Retina (tissue), 1 donor: ENCODE measurements at places on chromosomes 11 and 22.

GRCh38 chr11:126136507-126136906 is 73.8 kb upstream of the CDON start:
- DNase-seq = no peak

GRCh38 chr11:88293931-88294330 is 43.6 kb downstream of the CTSC start:
- DNase-seq = no peak

- DNase-seq = peak; percentile 86
Observed at GRCh38 chr11:16925561-16926065, 88.6 kb downstream of the PLEKHA7 start.

GRCh38 chr11:68938816-68939582 is 35.3 kb downstream of the IGHMBP2 start:
- no peak for DNase-seq

GRCh38 chr11:44970293-44970692 is 19.6 kb upstream of the TP53I11 start:
- no peak for DNase-seq

DNA sequence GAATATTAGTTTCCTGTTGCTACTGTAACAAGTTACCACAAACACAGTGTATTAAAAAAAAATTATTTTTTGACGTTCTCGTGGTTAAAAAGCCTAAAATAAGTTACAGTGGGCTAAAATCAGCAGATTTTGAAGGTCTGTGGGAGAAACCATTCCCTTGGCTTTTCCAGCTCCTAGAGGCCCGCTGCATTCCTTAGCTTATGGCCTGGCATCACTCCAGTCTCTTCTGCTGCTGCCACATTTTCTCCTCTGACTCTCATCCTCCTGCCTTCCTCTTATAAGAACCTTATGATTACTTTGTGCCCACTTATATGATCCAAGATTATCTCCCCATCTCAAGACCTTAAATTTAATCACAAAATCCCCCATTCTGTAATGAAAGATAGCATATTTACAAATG is 392.7 kb downstream of the GUCY1A2 start:
- no peak for DNase-seq

DNA sequence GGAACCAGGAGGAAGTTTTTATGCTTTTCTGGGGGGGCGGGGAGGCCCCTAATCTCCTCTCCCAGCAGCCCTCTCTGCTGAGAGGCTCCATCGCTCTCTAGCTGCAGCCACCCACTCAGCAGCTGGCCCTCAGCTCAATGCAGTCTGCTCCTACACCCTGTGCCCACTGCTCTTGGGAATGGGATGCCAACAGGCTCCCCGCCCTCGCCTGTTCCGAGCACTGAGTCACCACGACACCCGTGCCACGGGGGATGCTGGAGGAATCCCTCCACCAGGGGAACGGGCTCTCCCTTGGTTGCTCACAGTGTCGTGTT is 23.5 kb upstream of the SUSD2 start:
- DNase-seq = no peak

DNA sequence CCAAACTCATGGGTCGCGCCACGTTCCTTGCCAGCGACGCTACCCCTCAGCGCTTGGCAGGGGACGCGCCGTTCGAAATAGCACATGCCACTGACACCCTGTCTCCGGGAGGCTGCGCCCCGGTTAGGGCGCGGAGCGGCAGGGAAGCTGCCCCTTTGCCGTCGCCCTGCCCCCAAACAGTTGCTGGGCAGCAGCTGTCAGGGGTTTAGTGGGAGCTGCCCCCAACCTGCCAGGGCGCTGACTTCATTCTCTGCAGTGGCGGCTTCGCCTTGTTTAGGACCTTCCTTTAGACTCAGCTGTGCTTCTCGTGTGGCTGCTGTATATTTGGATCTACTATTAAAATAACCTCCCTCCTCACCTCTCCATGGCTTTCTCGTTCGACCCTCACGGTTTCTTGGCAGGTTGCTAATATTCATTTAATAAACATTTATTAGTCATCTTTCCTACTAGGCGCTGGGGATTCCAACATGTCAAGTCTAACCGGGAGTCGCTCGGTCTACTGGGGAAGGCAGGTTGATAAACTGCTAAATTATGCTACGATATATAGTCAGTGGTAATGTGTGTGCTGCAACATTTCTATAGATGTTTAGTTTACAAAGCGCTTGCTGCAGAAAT is 782 bp downstream of the TMEM109 start:
- no peak for DNase-seq

DNA sequence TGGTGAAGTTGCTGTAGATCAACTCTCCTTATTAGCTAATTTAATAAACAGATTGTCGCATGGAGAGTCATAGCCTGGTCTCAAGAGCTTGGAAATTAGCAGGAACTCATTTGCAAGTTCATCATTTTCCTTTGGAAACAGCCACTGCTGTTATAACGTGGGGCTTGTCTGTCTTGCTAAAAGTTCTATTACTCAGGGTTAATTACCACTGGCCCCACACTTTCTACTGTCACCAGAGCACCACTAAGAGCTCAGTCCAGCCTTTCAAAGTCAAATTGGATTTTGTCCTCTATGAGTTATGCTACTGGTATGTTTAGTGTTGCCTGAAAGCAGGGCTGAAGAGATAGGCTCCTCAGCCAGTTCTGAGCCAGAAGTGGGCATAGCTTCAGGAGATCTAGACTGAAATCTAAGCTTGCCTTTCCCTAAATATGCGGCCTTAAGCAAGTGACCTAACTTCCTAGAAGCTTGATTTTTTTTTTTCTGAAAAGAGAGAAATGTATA is 292.2 kb downstream of the INSC start:
- DNase-seq = no peak

GRCh38 chr11:73168925-73169579 is 26.9 kb upstream of the FCHSD2 start:
- no peak for DNase-seq

DNA sequence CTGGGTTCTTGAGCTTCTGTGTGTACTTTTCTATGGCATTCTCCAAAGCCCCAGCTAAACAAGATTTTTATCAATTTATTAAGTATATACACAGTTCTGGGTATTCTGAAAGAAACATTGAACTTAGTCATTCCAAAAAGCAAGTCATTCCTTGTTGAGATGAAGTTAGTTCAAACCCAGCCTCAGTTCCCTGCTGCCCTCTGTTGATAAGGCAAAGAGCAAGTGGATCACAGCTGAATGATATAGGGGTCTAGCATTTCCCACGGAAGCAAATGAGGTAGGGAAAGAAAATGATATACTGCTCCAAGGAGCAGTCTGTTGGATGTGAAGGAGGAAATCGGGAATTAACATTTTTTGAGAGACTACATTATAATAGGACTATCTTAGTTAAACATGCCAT is 841.8 kb upstream of the TENM4 start:
- no peak for DNase-seq

GRCh38 chr11:71557257-71557656 is 8.1 kb upstream of the KRTAP5-10 start:
- no peak for DNase-seq

GRCh38 chr11:6855971-6856541 is 6.8 kb upstream of the OR10A2 start:
- peak; percentile 55 for DNase-seq

DNA sequence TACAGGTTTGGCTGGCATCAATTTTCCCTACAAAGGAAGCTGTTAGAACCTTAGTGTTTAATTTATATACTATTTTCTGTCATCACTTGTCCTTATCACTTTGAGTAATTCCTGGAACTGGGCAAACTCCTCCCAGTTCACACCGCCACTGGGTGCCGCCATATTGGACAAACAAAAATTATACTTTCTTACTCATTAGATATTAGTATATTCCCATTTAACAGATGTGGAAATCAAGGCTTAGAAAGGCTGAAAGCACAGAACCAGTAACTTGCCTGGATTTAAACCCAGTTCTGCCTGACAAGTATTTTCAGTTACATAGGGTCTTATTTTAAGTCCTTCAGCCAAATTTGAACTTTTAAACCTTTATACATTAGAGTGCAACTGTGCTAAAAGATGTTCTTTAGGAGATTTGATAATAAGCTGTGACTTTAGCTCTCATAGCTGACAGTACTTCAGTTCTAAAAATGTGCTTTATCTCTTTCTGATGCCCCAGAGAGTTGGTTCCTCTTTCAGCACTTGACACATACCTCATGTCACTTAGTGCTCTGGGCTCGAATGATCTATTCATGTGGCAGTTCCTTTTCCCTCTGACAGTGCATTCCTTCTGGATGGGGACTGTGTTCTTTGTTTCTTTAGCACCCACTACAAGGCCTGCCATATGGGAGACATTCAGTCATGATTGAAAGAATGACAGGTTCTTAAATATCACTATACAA is 25.4 kb downstream of the COA4 start:
- no peak for DNase-seq

DNA sequence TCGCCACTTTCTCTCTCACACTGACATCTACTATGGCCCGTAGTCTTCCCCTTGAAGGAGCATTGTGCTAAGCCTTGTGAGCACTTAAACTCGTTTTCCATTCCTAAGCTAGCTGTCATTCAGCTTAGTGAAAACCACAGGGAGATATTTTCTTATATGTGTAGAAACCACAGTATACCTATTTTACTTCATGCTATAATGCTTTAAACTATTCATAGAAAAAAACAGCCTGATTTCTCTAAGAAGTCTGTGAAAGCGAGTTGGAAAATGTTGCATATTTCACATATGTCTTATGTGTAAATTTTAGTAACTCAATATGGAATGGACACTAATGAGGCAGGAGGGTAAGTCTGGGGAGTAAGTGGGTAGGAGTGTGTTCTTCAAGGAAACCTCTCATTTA is 194.3 kb upstream of the CTSC start:
- no peak for DNase-seq

- DNase-seq = no peak
Observed at GRCh38 chr22:48984639-48985038, 843.0 kb downstream of the BRD1 start.

DNA sequence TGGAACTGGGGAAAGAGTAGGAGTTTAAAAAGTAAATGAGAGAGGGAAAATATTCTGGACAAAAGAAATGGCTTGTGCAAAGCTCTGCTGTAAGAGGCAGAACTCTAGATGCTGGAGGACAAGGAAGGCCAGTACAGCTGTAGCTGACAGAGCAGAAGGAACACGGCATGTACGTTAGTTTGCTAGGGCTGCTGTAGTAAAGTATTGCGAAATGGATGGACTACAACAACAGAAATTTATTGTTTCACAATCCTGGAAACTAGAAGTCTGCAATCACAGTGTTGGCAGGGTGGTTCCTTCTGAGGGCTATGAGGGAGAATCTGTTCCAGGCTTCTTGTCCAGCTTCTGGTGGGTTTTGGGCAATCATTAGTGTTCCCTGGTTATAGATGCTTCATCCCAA is 454.4 kb downstream of the NTM start:
- no peak for DNase-seq

DNA sequence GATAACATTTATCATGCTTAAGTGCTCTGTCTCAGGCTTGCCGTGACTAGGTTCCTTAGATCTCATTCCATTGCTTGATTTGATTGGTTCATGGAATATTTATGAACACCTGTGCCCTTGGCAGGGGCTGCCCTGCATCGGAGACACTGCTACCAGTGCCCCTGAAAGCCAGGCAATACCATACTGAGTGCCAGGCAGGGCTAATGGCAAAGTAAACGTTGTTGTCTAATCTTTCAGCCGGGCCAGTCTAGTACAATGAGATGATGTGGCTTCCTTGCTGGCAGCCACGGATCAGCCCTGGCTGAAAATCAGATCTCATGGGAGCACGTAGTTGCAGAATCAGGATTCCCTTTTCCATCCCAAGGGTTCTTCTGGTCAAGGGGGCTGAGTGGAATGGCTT is 5.0 kb upstream of the PGA3 start:
- DNase-seq = peak; percentile 19

DNA sequence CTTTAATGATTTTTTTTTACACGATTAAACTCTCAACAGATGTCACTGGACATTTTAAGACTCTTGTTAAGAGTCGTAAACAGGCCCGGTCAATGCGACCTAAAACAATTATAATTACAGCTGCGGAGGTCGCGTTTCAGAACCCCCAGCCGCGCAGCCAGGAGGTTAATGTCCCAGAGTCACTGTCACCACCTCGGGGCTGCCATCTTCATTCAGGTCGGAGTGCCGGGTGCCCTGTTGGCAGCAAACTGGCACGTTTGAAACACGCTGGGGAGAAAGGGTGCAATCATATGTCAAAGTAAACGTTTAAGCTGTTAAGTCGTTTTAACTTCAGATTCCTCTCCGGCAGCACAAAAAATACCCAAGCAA is 711 bp upstream of the PHF21B start:
- no peak for DNase-seq

DNA sequence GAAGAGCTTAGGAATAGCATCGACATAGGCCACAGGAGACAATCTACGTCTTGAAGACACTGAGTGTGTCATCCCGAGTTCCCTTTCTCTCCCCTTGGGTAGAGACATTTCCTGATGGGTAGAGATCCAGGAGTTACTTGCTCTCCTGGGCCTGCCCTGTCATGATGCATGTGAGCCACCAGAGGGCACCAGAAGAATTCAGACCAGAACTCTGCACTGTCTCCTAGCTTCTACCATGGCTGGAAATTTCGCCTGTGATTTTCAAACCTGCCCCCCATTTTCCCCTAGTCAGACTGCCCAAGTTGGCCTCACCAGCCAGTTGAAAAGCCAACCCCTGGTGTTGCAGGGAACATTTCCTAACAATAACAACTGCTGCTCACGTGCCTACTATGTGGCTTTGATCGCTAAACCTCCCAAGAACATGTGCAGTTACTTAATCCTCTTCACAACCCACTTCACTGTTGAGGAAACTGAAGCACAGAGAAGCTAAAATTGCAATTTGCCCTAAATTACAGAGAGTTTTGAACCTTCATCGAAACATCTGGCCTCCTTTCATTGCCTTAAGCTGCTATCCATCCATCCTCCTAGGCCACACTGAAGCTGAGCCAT is 47.2 kb downstream of the C11orf58 start:
- peak; percentile 67 for DNase-seq

DNA sequence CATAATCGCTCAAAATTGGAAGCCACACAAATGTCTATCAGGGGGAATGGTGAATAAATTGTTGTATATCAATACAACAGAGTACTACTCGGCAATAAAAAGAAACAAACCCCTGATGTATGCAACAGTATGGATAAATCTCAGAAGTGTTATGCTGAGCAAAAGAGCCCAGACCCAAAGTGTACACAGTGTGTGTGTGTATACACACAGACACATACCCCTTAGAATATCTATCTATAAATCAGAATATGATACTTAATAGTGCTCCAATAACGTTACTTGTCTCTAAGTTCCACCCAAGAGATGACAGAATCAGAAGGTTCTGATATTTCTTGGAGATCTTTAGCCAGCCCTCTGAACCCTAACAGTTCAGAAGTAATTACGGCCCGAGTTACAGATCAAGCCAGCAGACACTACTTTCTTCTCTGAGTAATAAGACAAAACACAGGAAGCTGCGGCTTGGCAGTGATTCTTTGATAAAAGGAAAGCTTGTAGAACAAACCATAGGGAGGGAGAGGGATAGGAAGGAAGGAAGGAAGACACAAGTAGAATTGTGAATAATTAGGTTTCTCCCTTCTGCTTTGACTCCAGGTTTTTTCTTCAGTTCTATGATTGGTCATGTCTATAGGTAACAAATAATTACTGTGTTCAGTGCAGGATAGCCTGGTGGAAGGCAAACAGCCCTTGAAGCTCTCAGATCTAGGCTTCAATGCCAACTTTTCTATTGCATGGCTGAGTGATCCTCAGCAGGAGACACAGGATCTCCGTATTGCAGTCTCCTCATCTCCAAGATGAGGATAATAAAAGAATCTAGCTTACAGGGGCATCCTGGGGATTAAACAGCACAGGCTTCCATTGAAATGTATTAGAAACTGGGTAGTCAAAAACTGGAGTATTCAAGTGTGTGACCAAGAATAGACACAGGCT is 75.6 kb upstream of the TEAD1 start:
- DNase-seq = no peak

GRCh38 chr11:68750195-68751003 is 921 bp downstream of the TESMIN start:
- peak; percentile 79 for DNase-seq

GRCh38 chr11:47912843-47913437 is 64.8 kb upstream of the NUP160 start:
- DNase-seq = no peak
